Astrocyte (in vitro differentiated cells and primary cell): ENCODE measurements at places on chromosomes 13 and 19.

DNA sequence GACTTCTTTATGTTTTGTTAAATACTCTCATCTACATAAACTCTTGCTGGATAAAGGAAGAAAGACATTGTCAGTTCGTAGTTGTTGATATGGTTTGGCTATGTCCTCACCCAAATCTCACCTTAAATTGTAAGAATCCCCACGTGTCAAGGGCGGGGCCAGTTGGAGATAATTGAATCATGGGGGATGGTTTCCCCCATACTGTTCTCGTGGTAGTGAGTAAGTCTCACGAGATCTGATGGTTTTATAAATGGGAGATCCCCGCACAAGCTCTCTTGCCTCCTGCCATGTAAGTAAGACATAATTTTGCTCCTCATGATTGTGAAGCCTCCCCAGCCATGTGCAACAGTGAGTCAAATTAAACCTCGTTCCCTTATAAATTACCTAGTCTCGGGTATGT lies 3.6 kb downstream of the ADGRE1 start:
- no peak for DNase-seq

GRCh38 chr13:113763961-113764792 lies 5.2 kb downstream of the TMEM255B start:
- no peak for DNase-seq

GRCh38 chr19:43457809-43458208 lies 7.6 kb downstream of the LYPD3 start:
- DNase-seq: no peak

GRCh38 chr13:112767506-112768471 lies 78.0 kb downstream of the ATP11A start:
- no peak for DNase-seq

DNA sequence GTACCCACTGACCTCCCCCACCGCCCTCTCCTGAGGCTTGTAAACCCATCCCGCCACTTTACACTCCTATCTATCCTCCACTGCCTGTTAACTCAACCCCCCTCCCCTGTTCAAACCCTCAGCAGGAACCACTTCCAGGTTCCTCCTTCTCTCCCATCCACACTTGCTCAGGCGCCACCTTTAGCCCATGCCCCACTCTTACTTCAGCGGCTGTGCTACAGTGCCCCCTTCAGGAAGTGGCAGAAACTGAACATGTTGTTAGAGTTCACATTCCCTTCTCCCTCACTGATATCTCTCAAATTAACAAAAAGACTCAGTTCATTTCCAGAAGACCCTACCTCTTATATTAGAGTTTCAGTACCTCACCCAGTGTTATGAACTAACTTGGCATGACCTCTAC lies 49.4 kb downstream of the ZNF91 start:
- no peak for DNase-seq

DNA sequence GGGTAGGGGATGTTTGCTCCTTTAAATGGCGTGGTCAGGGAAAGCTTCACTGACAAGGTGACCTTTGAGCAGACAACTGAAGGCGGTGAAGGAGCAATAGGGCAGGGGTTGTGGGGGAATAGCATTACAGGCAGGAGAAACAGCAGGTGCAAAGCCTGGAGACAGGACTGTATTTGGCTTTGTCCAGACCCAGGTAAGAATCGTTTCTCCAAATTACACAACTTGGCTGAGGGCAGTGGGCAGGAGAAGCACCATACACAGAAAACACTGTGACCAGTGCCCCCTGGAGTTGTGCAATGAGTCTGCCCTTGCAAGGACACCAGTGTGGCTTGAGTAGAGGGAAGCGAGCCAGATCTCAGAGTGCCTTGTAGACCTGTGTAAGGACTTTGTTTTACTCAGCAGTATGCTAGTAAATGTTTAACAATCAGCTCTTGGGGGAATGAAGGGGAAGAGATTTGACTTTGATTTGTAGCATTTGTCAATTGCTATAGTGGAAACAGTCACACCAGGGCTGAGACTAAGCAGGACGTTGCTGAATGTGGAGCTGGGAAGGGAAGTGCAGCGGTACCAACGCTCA lies 360.0 kb downstream of the DCT start:
- DNase-seq: no peak

DNA sequence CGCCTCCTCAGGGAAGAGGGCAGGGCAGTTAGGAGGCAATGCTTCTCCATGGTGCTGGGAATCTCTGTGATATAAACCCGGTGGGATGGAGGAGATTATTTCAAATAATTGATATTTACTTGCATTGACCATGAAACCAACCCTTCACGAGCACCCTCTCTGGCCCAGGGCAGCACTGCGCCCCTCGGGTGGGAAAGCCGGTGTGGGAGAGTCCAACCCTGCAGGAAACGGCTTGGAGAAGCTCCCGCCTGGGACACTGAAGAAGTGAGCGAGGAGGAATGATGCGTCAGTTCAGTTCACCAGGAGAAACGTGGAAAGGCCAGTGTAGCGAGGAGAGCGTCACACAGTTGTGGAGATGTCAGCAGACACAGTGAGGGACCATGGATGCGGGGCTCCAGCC lies 99.9 kb downstream of the COL4A2 start:
- DNase-seq: no peak

- DNase-seq: no peak
Measured at GRCh38 chr13:28286263-28286662, 147.9 kb downstream of the PAN3 start.

DNA sequence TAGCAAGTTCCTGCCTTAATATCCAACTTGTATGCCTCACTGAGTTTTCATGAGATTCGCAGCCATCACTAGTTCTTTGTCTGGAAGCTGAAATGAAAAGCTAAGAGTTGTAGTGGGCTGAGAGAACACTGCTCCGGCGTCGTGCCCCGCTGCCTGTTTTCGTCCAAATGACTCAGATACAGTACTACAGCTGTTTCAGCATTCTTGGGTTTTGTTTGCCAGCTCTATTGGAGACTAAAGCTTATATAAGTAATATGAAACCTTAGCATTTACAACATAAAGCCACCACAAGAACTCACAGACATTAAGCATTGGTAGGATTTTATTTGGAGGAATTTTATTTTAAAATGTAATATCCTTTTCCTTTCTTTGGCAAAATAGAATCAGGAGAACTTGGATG lies 299.7 kb downstream of the DLEU7 start:
- DNase-seq: peak; percentile 82

GRCh38 chr13:110713642-110713952 lies at the start of gene ING1:
ING1 (plus strand) TSS chr13:110713700; CDS start chr13:110714150, 450 bp downstream.
- no peak for DNase-seq

DNA sequence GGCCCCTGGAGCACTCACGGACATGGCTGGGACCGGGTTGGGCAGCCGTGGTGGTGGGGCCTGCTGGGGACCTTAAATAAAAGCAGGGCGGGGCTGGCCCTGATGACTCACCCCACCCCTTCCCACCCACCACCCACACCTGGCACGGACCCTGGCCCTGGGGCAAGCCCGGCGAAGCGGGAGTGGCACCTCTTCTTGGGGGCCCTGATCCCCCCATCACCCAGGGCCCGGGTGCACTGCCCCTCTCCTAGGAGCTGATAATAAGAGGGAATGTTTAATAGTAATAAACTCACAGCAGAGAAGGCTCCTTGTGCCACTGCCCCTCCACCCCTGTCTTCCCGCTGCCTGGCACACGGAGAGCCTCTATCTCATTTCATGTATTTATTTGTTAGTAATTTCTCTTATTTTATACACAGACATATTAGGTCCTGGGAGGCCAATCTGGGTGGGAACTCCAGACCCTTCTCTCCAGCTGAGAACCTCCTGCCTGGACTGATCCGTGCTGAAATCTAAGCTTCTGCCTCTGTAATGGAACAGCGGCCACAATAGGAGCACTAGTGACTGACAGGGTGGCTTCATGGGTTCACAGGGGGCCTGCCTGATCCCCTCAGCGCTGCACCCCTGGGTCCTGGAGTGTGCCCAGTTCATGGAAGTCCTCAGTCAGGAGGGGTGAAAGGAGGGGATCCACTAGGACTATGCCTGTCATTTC lies at the start of gene LGALS7:
Gene LGALS7 (minus strand): TSS at position 49 of the 709 bp plus-strand sequence. CDS start 25 bp downstream, at position 24.
- no peak for DNase-seq

DNA sequence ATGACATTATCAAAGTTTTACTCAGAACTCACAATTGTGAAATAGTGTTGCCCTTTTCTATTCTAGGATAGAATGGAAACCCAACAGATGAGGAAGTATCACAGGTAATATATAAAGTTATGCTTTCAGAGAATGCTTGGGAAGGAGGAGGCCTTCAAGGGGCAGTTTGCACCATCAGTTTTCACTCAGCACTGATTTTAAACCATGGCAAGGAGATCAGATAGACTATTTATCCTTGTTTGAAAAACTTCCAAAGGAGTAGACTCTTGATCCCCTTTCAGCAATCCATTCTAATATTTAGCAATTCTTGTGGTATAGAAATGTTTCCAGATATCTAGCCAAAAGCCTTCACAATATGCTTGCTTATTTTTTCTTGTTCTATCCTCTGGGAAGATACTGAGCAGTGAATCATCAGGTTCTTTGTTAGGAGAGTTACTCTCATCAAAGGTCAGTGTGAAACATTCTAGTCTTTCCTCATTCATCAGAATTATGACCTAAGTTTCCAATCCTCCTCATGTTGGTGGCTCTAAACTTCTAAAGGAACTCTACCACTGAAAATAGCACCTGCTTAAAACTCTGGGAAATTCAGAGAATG lies 3.8 kb downstream of the GPC6 start:
- DNase-seq: peak; percentile 93
